ENCODE measurements at places on chromosomes 5 and 9. TPM values are rescaled to one million over a fixed set of nuclear protein-coding genes. Genes with fewer than 3 reads are reported as not detected.

The DBH gene
- not detected for total RNA-seq

The SPINK7 gene
- not detected for total RNA-seq

The MAP1B gene
- total RNA-seq: 421 TPM

The PRUNE2 gene
- total RNA-seq: 10.6 TPM

The ANKDD1B gene
- 1.3 TPM for total RNA-seq

Data from smooth muscle cell of trachea (primary cell).